ENCODE measurements at places on chromosomes 3 and 15. TPM values are rescaled to one million over a fixed set of nuclear protein-coding genes. Genes with fewer than 3 reads are reported as not detected.

NME9 gene
- not detected for total RNA-seq

TNNC1 gene
- 0.23 TPM for total RNA-seq

EPHA6 gene
- total RNA-seq = not detected

GRAMD1C gene
- total RNA-seq = 4.2 TPM

PDZRN3 gene
- 26.0 TPM for total RNA-seq
